ENCODE measurements at places on chromosomes 7 and 10.

- no peak for DNase-seq
These were observed 61.3 kb downstream of the APBB1IP start for GRCh38 chr10:26499426-26499825.

DNA sequence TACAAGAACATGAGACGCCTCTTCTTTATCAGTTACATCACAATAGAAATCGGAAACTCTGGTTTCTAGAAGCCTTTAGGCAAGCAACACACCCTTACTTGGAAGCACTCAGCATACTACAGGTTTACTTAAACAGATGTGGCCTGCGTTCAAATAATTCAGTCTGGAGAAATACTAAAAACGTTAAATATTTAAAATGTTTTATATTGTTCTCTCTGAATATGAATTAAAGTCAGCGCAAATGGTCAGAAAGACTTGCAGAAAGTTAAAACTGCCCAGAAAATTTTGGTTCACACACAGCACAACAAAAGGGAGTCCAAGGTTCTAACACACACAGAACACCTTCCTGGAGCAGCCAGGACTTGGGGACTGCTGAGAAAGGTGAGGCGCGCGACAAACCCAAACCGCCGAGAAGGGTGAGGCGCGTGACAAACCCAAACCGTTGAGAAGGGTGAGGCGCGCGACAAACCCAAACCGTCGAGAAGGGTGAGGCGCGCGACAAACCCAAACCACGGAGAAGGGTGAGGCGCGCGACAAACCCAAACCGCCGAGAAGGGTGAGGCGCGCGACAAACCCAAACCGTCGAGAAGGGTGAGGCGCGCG lies 25.8 kb downstream of the ESYT2 start:
- no peak for DNase-seq

DNA sequence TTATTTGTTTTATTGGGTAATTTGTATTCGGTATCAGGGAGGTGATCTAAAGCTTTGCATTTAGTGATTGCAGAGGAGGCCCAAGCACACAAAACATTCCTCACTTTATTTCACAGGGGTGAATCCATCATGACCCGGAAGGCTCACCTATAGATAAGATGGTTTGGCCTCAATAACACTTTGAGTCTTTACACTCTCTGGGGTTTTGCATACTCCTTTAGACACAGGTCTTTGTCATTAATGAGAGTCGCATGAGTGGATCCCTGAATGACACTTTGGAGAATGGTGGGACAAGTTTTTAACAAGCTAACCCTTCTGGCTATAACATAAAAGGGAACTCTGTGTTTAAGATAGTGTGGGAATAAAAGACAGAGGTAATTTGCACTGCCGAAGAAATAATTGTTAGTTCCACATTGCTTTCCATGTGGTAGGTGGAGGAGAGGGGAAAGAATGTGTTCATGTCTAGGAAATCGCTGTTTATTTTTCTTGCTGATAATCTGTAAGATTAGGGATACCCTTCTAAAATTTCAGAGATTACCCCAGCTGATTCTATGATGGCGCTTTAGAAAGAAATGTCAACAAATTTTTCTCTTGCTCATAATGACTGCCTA lies 455.8 kb downstream of the TFEC start:
- no peak for DNase-seq

- DNase-seq, result no peak
These were observed 34.0 kb downstream of the INPP5F start for GRCh38 chr10:119759832-119760231.

GRCh38 chr10:96118604-96119450 lies 11.3 kb upstream of the ZNF518A start:
- DNase-seq, result no peak

- no peak for DNase-seq
These were observed 61.3 kb upstream of the CAV2 start for GRCh38 chr7:116438267-116438666.

GRCh38 chr10:12704488-12704887 lies 297.0 kb downstream of the CCDC3 start:
- DNase-seq, result no peak

DNA sequence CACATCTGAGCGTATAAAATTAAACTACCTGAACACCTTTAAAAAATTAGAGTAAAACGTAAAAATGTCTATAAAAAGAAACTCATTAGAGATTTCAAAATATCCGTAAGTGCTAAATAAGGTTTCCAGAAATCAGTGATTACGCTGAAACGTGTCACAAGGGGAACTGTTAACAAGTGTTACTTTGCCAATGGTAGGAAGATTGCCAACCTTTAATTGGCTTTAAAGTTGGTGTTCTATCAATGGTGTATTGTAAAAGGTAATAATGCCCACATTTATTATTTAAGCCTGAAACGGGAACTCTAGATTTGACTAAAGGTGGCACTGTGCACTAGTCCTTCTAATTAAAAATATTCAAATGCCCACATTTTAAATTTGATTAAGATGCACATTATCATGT lies 37.8 kb upstream of the HIBADH start:
- DNase-seq, result no peak

- DNase-seq, result no peak
These were observed 8.4 kb downstream of the LAMB1 start for GRCh38 chr7:107994421-107995030.

DNA sequence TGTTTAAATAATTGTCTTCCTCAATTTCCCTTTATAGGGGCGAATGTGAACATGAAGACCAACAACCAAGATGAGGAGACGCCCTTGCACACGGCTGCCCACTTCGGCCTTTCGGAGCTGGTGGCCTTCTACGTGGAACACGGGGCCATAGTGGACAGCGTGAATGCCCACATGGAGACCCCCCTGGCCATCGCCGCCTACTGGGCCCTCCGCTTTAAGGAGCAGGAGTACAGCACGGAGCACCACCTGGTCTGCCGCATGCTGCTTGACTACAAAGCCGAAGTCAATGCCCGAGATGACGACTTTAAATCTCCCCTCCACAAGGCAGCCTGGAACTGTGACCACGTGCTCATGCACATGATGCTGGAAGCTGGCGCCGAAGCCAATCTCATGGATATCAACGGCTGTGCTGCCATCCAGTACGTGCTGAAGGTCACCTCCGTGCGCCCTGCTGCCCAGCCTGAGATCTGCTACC lies 42.1 kb downstream of the ASB4 start:
- no peak for DNase-seq

DNA sequence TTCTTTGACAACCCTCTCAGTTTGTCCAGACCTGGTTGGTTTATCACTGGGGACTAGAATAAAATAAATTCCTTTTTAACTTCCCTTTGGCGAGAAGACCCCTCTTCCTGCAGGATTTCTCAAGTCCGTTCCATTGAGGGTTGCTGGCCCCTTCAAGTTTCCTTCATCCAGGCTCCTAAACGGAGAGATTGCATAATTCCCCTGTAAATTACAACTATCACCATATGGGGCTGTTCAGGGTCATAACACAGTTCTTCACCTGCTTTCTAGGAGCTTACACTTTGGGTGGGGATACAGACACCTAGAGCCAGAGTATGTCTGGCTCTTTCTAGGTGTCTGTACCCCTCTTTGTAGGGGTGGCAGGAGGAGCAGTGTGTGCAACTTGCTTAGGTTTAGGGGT lies 3.3 kb upstream of the COPS6 start:
- no peak for DNase-seq

DNA sequence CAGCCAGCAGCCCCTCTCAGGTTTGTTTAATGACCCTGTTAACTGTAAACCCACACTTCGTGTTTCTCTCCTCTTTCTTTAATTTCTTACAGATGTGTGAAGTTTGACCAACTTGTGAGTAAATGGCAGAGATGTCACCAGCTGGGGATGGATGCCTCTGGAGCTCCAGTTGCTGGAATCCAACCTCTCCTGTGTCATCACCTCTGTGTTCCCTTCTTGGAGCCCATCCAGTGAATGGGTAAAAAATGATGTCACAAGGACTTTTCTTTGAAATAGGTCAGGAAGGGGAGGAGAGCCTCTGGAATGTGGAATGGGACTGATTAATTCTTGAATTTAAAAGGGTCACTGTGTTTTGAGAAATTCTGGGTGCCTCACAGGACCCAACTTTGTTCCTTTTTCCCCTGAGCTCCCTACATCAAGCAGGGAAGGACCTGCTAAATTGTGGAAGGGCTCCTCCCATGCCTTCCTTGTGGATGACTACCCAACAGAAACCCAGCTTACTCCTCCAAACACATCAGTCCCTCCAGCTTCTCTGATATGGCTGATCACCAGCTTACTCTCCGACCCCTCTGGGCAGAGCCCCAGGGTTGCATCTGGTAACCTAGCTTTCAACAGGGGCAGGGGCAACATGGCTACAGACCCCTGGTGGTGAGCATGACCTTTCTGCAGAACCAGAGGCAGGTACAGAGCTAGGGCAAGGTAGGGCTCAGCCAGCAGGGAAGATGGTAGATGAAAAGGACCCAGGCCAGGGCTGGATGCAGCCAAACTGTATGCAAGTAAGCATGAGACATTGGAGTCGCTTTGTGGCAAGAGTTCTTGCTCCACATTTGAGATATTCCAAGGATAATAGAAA lies 67.5 kb downstream of the STRA8 start:
- no peak for DNase-seq

DNA sequence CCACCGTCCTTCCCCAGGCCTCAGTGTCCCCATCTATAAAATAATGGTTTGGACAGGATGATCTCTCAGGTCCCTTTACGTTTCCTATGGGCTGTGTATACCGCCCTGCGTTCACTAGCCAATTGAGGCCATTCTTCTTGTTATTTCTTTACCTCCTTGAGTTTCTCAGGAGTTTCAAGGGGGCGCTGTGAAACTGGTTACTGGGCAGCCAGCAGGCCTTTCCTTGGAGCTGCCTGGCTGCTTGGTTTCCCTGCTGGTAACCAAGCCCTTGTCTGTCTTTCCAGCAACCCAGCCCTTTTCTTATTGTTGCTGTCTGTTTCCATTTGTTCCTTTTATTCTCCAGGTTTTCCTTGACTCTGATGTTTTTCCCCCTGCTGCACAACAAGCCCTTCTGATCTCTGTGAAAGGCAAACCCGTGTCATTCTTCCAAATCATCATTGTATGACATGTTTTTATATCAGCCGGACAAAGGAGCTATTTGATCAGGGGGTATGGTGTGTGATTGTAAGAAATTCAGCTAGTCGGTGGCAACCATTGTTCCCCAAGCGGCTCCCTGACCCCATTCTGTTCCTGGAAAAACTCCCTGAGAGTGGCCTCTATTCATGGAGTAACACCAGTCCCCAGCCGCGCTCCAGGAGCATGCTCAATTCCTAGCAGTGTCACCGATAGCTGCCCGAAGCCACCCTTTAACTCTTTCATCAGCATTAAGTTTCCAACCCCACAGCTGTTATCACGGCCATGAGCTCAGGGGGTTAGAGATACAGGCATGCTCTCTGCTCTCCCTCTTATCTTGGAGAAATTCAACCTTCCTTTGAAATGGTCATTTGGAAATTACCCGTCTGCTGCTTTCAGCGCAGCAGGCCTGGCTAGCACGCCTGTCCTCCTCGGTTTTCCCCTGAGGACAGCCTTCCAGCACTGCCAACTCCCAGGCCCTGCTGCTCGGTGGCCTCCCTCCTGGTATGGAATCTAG lies 26.6 kb downstream of the FGF8 start:
- no peak for DNase-seq

DNA sequence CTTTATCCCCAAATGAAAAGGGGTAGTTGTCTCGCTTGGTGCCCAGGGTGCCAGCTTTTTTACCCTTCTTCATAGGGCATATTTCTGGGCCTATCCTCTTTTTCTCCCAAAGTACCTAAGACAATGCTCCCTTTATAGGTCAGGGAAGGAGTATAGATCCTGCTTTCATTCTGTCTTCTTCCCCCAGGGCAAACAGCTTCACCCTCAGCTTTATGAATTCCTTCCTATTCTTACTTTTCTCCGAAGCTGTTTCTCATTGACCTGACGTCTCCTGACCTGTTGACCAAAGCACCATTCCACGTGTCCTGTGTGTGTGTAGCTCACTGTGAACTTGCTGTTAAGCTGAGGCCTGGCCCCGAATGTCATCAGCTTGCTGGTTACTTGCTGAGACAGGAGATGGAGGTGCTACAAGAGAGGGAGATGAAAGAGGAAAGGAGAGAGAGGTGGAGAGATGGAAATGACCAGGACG lies 48.9 kb downstream of the PYROXD2 start:
- DNase-seq, result no peak

DNA sequence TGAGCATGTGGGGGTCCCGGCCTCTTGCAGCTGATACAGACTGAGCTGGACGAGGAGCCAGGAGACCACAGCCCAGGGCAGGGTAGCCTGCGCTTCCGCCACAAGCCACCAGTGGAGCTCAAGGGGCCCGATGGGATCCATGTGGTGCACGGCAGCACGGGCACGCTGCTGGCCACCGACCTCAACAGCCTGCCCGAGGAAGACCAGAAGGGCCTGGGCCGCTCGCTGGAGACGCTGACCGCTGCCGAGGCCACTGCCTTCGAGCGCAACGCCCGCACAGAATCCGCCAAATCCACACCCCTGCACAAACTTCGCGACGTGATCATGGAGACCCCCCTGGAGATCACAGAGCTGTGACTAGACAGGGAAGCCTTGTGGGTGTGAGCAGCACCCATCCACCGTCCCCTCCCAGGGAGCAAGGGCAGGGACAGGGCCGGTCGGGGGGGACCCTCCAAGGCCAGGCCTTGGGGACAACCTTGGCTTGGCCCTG lies 36.1 kb downstream of the PSAP start:
- DNase-seq, result no peak

- DNase-seq, result peak; percentile 1
These were observed 18.7 kb downstream of the MPP7 start for GRCh38 chr10:28284126-28284525.

DNA sequence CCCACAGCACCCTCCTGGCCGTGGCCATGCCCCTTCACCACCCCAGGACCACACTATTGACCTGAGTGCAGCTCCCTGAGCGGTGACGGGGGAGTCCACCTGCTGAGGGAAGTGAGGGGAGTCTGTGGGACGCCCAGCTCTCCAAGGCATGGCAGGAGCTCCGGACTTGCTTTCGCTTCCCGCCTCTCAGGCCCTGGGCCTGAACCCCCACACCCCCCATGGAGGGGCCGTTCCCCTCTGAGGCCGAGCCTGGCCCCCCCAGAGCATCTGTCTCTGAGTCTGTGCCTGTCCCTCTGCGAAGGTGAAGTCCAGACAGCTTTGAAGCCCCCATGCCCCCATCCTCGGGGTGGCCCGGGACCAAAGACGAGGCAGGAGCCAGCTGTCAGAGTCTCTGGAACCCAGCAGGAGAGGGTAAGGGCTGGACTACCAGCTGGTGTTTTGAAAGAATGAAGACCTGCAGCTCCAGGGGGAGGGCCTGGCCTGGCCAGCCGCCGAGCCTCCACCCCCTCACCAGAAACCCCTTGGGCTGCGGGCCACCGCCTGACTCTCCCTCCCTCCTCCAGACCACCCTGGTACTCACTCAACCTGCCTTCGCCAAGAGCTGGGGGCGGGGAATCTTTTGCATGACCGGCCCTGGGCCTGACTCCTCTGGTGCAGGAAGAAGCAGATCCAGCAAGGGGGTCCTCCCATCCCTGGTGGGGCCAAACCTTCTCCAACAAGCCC lies 114.0 kb downstream of the PDGFA start:
- DNase-seq, result no peak

DNA sequence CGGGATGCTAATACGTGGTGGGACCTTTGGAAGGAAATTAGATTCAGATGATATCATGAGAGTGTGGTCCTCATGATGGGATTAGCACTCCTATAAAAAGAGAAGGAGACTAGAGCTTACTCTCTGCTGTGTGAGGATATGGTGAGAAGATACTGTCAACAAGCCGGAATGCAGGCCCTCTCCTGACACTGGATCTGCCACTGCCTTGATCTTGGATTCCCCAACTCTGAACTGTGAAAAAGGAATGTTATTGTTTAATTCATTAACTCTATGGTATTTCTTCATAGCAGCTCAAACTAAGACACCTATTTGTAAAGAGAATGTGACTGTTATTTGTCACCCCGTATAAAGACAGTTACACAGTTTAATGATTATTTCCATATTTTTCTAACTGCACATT lies 1227.5 kb upstream of the C7orf33 start:
- no peak for DNase-seq
